ENCODE measurements at places on chromosomes 7 and 10.

- DNase-seq: no peak
- peaks cover 90% of the 10 kb centered on the region for H3K36me3 ChIP-seq
- H3K4me1 ChIP-seq: no peaks in the 10 kb centered on the region
- H3K27ac ChIP-seq: no peak overlapping the region
- H3K27me3 ChIP-seq: no peaks in the 10 kb centered on the region
- H3K4me3 ChIP-seq: no peak overlapping the region
Measured at GRCh38 chr7:99628471-99629465, 12.0 kb downstream of the ZSCAN25 start.

GRCh38 chr10:115335366-115335765, 242.2 kb downstream of the ATRNL1 start:
- no peaks in the 10 kb centered on the region for H3K4me1 ChIP-seq
- H3K27ac ChIP-seq: no peak overlapping the region
- no peak for DNase-seq
- H3K4me3 ChIP-seq: no peak overlapping the region

GRCh38 chr10:124476043-124476725, 14.6 kb downstream of the LHPP start:
- H3K4me1 ChIP-seq: no peaks in the 10 kb centered on the region
- no peaks in the 10 kb centered on the region for H3K27me3 ChIP-seq

DNA sequence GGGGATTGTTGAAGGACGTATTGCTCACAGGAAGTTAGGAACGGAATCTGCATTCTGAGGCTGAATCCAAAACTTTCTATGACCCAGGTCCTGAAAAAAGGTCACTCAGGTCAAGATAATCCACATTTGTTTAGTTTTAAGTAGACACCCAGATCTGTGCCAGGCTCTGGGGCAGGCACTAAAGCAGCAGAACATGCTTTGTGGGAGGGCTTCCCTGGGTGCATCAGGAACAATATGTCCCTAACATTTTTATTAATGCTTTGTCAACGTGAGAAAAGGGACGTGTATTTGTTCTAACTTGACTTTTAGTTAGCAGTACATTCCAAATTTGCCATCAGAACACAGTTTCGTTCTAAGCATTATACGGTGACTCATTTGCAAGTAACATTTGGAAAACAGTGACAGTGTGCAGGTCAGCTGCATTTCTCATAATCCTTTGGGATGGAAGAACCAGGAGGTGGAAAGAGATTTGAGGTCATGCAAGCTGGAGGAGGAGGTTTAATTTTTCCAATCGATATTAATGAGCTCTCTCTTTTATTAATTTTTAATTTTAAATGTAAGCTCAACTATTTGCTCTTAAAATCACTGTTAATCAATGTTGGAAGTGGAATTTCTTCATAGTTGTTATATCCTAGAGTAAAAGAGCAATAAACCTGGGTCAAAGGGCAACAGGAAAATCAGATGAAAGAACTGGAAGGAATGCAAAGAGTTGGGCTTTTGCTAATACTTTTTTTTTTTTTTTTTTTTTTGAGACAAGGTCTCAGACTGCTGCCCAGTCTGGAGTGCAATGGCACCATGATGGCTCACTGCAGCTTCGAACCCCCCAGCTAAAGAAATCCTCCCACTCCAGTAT, 35.0 kb downstream of the TAS2R41 start:
- H3K27me3 ChIP-seq: no peaks in the 10 kb centered on the region
- no peak overlapping the region for H3K27ac ChIP-seq
- DNase-seq: no peak
- no peak overlapping the region for H3K4me3 ChIP-seq
- H3K36me3 ChIP-seq: no peaks in the 10 kb centered on the region

DNA sequence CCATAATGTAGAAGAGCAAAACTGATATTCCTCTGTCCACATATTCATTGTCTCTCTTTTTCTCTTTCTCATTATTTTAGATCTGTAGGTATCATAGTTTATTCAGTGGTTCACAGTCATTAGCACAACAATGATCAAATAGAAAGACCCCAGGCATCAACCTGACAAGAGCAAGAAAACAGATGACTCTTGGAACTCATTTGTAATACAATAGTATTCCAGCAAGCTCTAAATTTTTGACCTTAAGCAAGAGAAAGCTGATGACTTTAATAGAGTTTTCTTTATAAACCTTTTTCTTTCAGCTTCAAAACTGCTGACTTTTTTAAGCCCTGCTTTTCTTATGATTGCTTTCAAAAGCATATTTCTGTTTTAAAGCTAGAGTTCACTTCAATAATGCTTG, 507.5 kb upstream of the SORCS1 start:
- DNase-seq: no peak
- H3K27me3 ChIP-seq: no peaks in the 10 kb centered on the region
- no peak overlapping the region for H3K27ac ChIP-seq
- H3K4me1 ChIP-seq: no peaks in the 10 kb centered on the region

DNA sequence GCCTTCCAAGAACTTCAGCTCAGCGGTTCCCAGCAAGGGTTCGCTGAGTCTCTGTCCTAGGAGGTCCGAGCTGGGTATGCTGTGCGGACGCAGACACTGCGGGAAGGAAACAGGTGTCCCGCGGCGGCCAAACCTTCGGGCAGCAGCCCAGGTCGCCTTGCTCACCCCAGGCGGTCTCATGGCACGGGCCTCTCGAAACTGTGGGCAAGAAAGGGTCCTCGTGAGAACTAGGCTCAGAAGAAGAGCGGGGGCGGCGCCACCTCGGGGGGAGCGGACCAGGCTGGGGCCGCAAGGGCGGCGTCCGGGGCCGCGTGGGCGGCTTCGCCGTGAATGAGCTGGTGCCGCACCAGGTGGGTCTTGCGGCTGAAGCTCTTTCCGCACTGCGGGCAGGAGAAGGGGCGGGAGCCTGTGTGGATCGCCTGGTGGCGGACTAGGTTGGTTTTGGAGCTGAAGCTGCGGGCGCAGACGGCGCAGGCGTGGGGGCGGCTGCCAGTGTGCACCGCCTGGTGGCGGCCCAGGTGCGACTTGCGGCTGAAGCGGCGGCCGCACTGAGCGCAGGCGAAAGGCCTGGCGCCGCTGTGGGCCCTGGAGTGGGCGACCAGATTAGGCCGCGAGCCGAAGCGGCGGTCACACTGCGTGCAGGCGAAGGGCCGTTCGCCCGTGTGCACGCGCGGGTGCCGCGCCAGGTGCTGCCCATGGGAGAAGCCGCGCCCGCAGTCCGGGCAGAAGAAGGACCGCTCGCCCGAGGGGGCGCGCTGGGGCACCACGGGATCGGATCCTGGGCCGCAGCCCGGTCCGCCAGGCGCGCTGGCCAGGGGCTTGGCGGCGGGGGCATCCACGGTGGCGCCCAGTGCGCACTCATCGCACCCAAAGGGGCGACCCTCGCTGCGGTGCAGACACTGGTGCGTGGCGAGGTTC, 8.6 kb downstream of the ZNF467 start:
- H3K27me3 ChIP-seq: no peaks in the 10 kb centered on the region
- H3K4me3 ChIP-seq: no peak overlapping the region
- H3K4me1 ChIP-seq: no peaks in the 10 kb centered on the region

DNA sequence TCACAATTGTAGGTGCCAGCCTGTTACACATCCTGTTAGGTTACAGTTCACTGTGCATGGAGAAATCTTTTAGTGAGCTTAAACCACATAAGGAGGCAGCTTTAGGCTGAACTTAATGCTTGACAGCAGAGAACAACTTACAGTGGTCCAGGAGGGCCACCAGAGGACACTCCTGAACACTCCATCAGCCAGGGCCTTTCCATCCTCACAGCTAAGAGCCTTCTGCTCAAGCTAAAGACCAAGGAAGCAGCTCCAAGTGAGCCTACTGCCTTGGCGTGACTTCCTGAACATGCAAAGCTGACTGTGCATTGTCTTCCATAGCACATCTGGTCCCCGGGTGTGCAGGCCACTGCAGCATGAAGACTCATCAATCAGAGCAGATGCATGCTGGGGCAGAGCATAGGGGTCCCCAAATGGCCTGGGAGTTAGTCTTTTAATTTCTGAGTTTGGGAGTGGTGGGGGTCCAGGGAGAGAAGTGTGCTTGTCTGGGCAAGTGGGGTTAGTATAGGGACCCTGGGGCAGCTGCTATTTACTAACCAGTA, 105.0 kb downstream of the ZNF248 start:
- H3K27me3 ChIP-seq: no peaks in the 10 kb centered on the region
- no peak overlapping the region for H3K27ac ChIP-seq
- DNase-seq: no peak
- H3K4me3 ChIP-seq: no peak overlapping the region
- H3K4me1 ChIP-seq: no peaks in the 10 kb centered on the region

DNA sequence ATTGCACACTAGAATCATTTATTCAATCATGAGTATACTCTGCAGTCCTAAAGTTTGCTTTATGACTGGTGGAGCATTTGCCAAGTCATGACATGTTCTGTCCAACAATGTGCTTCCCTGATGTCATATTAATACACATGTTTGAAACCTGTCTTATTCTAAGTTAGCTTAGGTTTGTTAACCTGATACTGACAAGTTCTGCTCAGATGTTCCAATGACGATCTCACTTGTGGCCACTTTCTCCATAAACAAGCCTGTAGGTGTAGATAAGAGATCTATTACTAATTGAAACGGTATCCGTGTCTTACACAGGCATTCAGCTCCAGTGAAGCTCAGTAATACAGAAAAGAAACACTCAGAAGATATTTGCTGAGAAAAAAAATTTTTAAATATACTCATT, 64.9 kb downstream of the GPR37 start:
- no peak for DNase-seq
- no peaks in the 10 kb centered on the region for H3K27me3 ChIP-seq
- H3K4me3 ChIP-seq: no peak overlapping the region
- H3K27ac ChIP-seq: no peak overlapping the region

- H3K4me3 ChIP-seq: no peak overlapping the region
- DNase-seq: no peak
- no peaks in the 10 kb centered on the region for H3K4me1 ChIP-seq
Measured at GRCh38 chr7:5276611-5277010, 6.1 kb upstream of the SLC29A4 start.

DNA sequence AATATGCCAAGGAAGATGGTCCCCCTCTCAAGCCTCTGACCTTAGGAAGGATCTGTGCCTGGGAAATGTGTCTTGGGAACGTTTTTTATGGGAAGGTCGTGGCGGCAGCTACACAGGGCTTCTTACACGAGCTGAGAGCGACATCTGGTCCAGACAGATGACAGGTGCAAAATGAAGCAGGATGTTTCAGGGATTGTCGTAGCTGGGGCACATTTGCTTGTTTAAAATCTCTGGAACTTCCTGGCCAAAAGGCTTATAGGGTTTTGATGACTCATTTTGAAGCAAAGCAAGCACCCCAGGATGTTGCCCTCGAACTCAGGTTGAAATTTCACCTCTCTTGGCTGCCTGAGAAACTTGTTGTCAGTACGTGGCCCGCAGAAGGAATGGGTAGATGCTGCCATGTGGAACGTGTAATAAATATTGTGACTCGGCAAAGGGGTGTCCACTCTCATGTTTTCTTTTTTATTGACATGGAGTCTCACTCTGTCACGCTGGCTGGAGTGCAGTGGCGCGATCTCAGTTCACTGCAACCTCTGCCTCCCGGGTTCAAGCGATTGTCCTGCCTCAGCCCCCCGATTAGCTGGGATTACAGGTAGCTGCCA, 117.5 kb downstream of the CAMK1D start:
- no peak overlapping the region for H3K27ac ChIP-seq
- H3K4me3 ChIP-seq: no peak overlapping the region
- DNase-seq: no peak
- no peaks in the 10 kb centered on the region for H3K27me3 ChIP-seq
- H3K4me1 ChIP-seq: no peaks in the 10 kb centered on the region

GRCh38 chr10:36254199-36254598, 612.1 kb upstream of the FZD8 start:
- no peaks in the 10 kb centered on the region for H3K27me3 ChIP-seq
- peaks cover 4% of the 10 kb centered on the region for H3K4me1 ChIP-seq
- no peaks in the 10 kb centered on the region for H3K36me3 ChIP-seq
- no peak for DNase-seq

- no peaks in the 10 kb centered on the region for H3K36me3 ChIP-seq
- no peak for DNase-seq
- no peak overlapping the region for H3K4me3 ChIP-seq
- H3K27ac ChIP-seq: no peak overlapping the region
Measured at GRCh38 chr10:49089152-49089551, 26.2 kb downstream of the VSTM4 start.

GRCh38 chr7:26937306-26937705, 72.9 kb upstream of the SKAP2 start:
- H3K36me3 ChIP-seq: no peaks in the 10 kb centered on the region
- H3K4me1 ChIP-seq: no peaks in the 10 kb centered on the region
- no peak for DNase-seq
- H3K27ac ChIP-seq: no peak overlapping the region
- H3K27me3 ChIP-seq: no peaks in the 10 kb centered on the region
- H3K4me3 ChIP-seq: no peak overlapping the region

- H3K4me3 ChIP-seq: no peak overlapping the region
- H3K27me3 ChIP-seq: no peaks in the 10 kb centered on the region
- no peak for DNase-seq
- H3K4me1 ChIP-seq: no peaks in the 10 kb centered on the region
- H3K36me3 ChIP-seq: no peaks in the 10 kb centered on the region
Measured at GRCh38 chr10:7164955-7165354, 245.9 kb downstream of the SFMBT2 start.

- H3K4me1 ChIP-seq: peaks cover 23% of the 10 kb centered on the region
- H3K36me3 ChIP-seq: no peaks in the 10 kb centered on the region
- no peak for DNase-seq
- H3K27ac ChIP-seq: no peak overlapping the region
Measured at GRCh38 chr10:45471531-45472310, 97.7 kb downstream of the ALOX5 start.

GRCh38 chr10:132313865-132314264, 6.1 kb upstream of the STK32C start:
- H3K27ac ChIP-seq: no peak overlapping the region
- H3K4me1 ChIP-seq: peaks cover 1% of the 10 kb centered on the region
- no peaks in the 10 kb centered on the region for H3K36me3 ChIP-seq
- H3K4me3 ChIP-seq: no peak overlapping the region
